GM06990 (cell line): ENCODE measurements at places on chromosomes 12 and 14.

- DNase-seq: no peak
These were observed 95.2 kb upstream of the PRICKLE1 start for GRCh38 chr12:42684802-42685071.

DNA sequence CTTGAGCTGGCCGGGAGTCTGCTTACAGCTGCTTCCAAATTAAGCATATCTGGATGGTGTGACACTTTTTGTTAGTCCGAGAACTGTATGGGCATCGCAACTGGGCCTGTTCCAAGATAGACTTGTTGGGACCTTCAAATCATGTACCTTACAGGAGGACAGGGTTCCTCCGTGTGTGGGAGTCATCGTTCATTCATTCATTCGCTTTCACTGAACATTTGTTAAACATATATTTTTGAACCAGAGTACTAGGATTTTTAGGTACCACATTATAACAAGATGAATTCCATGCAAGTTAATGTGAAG, 387 bp upstream of the IPO8 start:
- DNase-seq: no peak

- no peak for DNase-seq
These were observed 184.7 kb downstream of the MED13L start for GRCh38 chr12:116092776-116093175.

- no peak for DNase-seq
These were observed 295.9 kb downstream of the CCER1 start for GRCh38 chr12:90659060-90659459.

DNA sequence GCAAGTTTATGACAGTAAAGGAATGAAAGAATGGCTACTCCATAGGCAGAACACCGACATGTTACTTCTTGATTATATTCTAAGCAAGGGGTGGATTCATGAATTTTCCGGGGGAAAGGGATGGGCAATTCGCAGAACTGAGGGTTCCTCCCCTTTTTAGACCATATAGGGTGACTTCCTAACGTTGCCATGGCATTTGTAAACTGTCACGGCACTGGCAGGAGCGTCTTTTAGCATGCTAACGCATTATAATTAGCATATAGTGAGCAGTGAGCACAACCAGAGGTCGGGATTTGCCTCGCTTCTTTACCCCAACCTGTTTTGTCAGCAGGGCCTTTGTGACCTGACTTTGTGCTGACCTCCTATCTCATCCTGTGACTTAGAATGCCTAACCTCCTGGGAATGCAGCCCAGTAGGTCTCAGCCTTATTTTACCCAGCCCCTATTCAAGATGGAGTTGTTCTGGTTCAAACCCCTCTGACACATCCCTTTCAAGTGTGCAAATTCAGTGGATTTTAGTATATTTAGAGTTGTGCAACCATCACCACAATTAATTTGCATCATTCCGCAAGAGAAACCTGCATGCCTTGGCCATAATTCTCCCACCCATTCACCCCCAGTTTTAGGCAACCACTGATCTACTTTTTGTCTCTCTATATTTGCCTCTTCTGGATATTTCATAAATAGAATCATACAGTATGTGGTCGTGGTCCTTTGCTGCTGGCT, 27.4 kb downstream of the PALS1 start:
- no peak for DNase-seq

GRCh38 chr12:3594966-3595365, 104.0 kb downstream of the PRMT8 start:
- DNase-seq: no peak

- no peak for DNase-seq
These were observed 79.3 kb upstream of the NRXN3 start for GRCh38 chr14:78090864-78091263.

DNA sequence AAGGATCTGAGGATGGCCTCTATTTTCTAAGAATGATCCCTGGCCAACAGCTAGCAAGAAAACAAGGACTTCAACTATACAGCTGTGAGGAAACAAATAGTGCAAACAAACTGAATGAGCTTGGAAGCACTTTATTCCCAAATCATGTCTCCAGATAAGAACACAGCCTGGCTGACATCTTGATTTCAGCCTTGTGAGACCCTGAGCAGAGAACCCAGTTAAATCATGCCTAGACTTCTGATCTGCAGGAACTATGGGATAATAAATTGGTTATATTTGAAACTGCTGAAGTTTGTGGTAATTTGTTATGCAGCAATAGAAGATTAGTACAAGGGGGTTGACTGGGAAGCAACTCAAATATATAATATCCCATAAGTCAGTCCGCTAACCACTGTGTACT, 183.9 kb upstream of the BMP4 start:
- no peak for DNase-seq

DNA sequence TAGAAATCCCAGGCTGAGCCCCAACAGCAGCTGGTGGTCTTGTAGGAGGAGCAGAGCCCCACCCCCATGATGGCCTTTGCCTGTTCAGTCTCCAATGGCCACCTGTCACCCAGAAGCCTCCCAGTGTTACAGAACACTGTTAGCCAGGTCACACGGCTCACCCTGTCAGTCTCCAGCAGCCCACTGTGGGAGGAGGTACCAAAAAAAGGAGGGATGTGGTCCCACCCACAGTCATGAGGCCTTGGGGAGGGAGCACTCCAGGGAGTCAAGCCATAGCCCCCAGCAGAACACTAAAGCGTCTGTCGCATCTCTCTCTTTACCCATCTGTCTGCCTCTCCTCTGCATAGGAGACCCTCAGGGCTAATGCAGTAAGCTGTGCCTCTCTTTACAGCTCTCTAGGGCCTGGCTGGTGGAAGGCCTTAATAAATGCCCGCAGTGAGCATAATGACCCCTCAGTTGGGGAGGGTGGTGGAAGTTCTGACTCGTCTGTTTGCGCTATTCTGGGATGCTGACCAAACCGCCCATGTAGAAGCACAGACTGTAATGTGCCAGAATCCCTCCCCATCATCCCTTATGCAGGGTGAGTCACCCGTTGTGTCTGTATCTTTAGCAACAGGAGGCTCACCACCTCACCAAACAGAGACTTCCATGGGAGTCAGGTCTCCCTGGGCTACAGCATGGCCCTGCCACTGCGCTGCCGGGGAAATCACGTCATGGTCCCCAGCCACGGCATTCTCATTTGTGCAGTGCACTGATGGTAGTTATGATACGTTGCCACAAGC, 14.6 kb downstream of the C14orf132 start:
- DNase-seq: no peak
